ENCODE measurements at places on chromosomes 2 and 18.

DNA sequence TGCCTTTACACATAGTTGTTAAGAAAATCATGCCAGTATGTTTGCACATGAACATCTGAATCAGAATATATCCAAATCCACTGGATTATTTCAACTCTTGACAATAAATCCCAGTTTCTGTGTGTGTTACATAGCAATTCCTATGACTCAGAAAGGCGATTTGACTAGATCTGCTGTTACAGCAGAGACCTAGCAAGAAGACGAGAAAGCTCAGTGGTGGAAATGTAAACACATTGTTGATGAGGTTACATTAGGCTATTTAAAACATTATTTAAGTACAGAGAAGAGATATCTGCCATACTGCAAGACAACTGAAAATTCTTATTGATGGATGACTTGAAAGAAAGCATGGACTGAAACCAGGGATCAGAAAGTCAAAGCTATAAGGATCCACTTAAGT is 73.0 kb upstream of the SMIM21 start:
- no peak for DNase-seq

- DNase-seq: no peak
Observed at GRCh38 chr2:216074794-216075193, 6.8 kb downstream of the PECR start.

DNA sequence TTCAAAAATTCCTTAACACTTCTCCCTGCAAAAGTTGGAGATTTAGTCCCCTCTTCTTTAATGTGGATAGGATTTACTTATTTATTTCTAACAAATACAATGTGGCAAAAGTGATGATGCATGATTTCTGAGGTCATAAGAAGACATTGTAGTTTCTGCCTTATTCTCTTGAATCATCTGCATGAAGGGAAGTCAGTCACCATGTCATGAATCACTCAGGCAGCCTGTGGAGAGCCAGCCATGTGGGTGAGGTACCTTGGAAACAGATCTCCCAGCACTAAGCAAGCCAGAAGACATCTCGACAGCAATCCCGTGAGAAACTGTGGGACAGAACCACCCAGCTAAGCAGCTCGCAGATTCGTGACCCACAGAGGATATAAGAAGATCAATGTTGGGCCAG is 2.7 kb upstream of the ZC3H8 start:
- no peak for DNase-seq

- no peak for DNase-seq
Observed at GRCh38 chr2:64655018-64655664, 1.4 kb upstream of the SERTAD2 start.

- DNase-seq: no peak
Observed at GRCh38 chr2:207387001-207387571, 142.7 kb upstream of the CREB1 start.

DNA sequence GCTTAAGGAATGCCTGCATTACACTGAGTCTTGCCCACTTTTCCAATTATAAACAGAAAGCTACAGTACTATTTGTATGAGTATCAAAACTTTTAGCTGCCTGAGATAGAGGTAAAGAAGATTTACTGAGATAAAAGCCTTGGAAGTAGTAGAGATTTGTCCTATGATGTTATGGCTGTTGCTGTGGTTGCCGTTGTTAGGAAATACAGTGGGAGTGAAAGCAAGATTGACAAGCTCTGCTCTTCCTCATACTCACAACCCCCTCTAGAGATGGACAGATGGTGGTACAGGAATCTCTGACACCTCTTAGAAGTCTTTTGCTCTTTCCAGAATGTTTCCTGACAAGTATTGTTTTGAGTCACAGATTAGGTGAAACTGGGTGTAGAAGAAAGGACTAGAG is 242.5 kb downstream of the RPIA start:
- DNase-seq: no peak

GRCh38 chr2:83470928-83471327 is 988.2 kb downstream of the SUCLG1 start:
- DNase-seq: no peak

DNA sequence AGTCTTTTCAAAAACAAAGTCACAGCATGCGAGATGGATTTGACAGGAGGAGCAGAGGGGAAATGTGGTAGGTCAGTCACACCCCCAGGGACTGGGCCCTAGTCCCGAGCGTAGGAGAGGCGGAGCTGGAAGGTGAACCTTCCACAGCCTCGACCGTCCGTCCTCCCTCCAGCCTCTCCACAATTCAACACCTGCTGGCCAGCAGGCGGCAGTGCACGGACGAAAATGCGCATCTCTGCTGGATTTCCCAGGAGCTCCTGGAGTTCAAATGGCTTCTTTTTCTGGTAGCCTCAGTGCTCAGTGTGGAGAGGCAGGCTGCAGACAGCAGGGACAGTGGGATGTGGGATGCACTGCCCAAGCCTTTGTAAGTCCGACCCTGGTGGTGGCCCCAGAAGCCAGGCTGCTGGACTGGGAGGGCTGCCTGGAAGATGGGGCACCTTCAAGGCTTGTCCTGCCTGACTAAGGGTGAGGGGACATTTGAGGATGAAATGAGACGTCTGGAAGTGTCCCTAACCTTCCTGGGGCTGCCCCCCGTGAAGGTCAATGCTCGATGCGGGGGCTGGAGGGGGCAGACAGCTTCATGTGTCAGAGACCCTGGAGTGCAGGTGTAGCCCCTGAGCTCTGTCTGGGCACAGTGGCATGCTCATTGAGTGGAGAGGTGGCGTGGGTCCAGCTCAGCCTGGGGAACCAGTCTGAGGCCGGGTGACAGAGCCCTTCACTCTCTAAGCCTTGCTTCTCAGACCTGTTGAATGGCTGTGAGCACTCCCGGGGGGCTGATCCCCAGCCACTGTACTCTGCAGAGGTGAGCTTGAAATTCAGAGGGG is 189.5 kb downstream of the TFCP2L1 start:
- peak; percentile 87 for DNase-seq

DNA sequence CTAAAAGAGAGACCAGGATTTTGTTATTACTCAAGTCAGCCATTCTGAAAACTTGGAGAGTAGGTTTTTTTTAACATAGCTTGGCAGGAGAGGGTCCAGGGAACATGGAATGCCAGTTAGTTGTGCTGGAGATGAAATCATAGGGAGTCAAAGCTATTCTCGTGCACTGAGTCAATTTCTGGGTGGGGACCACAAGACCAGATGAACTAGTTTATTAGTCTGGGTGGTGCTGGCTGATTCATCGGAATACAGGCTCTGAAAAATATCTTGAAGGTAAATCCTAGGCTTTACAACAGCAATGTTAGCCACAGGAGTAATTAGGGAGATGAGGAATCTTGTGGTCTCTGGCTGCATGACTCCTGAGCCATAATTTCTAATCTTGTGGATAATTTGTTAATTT is 921.4 kb downstream of the TRIB2 start:
- no peak for DNase-seq

- no peak for DNase-seq
Observed at GRCh38 chr2:99382143-99382542, 45.0 kb downstream of the EIF5B start.

DNA sequence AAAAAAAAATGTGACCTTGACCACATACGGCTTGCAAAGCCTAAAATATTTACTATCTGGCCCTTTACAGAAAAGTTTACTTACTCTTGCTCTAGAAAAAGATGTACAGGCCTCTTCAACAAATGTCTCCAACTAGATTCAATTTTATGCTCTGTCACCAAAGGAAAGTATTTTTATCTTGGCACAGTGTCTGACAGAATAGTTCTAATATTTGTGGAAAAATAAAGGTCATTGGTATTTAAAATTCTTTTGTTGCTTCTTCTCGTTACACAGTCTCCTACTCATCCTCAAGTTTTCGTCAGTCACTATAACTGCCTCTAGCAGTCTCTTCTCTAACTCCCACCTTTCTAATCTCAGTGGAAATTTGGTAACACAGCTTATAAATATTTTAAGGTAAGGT is 1.4 kb downstream of the RBKS start:
- DNase-seq: no peak

DNA sequence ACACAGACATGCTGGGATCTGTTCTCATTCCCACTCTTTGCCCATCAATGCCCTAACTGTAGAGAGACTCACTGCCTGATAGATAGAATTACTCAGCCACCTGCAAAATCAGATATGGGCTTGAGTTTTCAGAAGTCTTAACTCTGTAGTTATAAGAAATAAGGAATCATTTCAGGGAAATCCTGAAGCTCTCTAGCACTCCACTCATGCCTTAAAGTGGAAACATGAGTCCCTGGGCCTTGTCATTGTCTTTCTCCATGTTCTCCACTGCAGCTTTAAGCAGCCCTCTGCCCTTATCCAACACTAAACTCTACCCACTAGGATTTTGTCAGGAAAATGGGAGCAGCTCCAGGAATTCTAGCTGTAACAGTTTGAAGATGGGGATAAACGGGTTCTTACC is 192.5 kb downstream of the SNTG2 start:
- no peak for DNase-seq

- DNase-seq: no peak
Observed at GRCh38 chr2:171244970-171245782, 84.5 kb upstream of the TLK1 start.

GRCh38 chr2:8537562-8538155 is 144.2 kb upstream of the ID2 start:
- peak; percentile 23 for DNase-seq

DNA sequence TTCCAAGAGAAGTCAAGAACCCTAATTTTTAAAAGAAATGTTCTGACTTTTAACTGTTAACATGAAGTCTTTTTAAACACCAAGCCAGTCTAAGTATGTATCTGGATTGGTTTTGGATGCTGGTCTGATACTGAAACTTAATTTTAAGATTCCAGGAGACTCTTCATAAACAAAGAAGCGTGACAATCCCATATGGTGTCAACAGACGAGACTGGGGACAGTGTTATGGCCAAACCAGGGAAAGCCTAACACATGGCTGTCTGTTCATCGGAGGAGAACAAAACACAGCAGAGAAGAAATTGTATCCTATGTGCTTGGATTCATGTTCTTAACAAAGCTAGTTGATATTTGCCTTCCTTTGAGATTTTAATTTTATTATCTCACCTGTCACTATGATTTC is 80.5 kb upstream of the UPP2 start:
- DNase-seq: no peak

DNA sequence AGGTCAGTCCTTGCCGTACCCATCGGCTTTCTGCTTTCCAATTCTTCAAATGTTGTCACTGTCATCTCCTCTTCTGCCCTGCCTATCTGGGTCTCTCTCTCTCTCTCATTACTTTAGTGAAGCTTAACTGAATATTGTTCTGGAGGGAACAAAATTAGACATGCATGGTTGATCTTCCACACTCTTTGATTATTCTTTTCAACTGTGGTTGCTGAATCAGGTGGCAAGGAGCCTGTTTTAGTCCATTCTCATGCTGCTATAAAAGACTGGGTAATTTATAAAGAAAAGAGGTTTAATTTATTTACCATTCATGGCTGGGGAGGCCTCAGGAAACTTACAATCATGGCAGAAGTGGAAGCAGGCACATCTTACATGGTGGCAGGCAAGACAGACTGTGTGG is 157.9 kb downstream of the ARL4C start:
- no peak for DNase-seq

All from stomach (tissue), 19 donors.